Fibroblast of the aortic adventitia (primary cell): ENCODE measurements at places on chromosomes 1 and 21. TPM values are rescaled to one million over a fixed set of nuclear protein-coding genes. Genes with fewer than 3 reads are reported as not detected.

- DNase-seq: no peak
Measured at GRCh38 chr1:69090170-69090569, 477.6 kb upstream of the LRRC7 start.

GRCh38 chr21:38440746-38441145, 57.5 kb downstream of the ERG start:
- peak; percentile 94 for DNase-seq

GRCh38 chr1:201721082-201722049, 107.6 kb upstream of the IPO9 start:
- peak; percentile 66 for DNase-seq

DNA sequence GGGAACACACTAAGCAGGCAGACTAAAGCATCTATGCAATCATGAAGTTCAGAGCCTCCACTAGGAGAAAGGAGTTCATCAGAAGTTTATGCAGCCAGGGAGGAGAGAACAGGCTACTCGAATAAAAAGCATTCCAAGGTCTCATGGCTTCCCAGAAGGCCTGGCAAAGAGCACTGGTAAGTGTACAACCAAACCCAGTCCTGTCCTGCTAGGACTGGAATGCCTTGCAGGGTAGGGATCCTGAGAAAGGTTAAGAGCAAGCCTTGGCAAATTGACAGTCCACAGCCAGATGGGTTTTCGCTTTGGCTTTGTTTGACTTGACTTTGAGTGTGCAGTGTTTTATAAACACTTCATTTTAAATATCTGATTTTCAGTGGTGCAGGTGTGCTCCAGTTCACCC, 133.6 kb upstream of the ATP1B1 start:
- DNase-seq: peak; percentile 7

Gene SDC3
- 26.8 and 47.5 TPM in 2 replicates for total RNA-seq

- peak; percentile 78 for DNase-seq
Measured at GRCh38 chr1:63746129-63746864, 27.5 kb upstream of the ROR1 start.

Gene EPHA8
- not detected in 2 replicates for total RNA-seq

GRCh38 chr1:59967141-59967697, 40.6 kb upstream of the CYP2J2 start:
- peak; percentile 79 for DNase-seq

DNA sequence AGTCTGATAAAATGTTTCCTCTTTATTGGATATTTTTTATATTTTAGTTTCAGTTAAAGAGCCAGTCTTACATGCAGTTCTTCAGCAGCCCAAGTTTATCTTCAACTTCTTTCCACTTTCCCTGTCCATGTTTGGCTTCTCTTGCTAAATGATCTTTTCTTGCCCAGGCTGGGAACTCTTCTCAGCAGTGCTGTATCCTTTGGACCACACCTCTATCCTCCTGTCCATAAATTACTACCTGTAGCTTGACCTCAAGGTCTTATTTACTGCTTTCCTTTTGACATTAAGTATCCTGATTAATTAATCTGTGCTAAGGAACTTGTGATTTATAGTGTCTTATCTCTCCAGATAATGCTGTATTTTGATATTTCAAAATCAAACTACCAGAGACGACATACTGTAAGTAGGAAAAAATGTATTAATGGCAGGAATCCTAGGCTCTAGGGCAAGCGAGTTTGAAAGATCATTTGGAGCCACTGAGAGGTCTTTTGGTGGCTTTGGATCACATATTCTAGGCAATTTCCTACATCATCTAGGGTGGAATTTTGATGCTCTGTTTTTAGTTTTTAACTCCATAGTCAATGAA, 20.5 kb upstream of the PDC start:
- DNase-seq: peak; percentile 86

- DNase-seq: peak; percentile 77
Measured at GRCh38 chr1:46539972-46540371, 11.5 kb downstream of the KNCN start.

DNA sequence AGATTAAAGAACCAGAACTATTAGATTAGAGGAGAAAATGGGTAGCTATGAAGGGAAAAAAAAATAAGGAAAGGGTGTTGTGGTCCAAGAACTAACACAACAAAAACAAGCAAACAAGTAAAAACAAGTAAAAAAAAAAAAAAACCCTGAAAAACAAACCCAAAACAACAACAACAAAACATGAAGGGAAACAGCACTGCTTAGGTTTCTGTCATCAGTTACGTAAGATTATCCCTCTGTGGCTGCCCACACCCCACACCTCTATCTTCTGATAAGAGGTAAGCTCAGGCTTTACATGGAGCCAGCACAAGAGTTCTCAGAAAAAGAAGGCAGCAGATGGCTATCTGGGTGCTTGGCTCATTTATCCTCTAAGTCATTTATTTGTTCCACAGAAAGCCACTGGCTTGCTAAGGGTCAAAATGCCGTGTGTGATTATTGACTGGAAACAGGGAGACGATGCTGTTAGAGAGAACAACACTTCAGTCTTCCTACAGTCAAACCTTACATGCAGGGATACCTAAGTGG, 57.5 kb downstream of the KIAA0319L start:
- DNase-seq: no peak

DNA sequence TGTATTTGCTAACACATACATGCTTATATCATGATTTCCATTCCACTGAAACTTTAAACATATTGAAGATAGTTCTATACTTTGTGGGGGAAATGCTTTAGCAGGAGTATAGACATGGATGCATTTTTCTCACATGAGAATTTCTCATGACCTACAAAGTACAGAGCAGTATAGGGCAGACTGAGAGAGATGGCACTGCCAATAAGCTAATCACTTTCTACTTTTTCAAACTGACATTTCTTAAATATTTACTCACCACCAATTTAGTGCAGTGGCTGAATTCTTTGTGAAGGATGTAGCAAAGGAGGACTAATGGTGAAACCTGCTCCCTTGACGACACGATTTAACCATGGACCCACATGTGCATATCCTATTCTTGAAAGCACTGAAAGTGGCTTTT, 923.5 kb downstream of the ADGRL2 start:
- DNase-seq: no peak

GRCh38 chr1:182309631-182310351, 81.8 kb downstream of the GLUL start:
- DNase-seq: no peak

DNA sequence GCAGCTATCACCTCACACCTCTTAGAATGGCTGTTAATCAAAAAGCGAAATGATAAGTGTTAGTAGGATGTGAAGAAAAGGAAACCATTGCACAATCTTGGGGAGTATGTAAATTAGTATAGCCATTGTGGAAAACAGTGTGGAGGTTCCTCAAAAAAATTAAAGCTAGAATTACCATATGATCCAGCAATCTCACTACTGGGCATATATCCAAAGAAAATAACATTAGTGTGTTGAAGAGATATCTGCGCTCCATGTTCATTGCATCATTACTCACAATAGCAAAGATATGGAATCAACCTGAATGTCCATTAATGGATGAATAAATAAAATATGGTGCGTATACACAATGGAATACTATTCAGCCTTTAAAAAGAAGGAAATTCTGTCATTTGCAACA, 68.9 kb downstream of the SNRPE start:
- DNase-seq: peak; percentile 75

- peak; percentile 1 for DNase-seq
Measured at GRCh38 chr1:230401763-230402294, 24.3 kb downstream of the PGBD5 start.

- DNase-seq: peak; percentile 88
Measured at GRCh38 chr1:8817412-8818324, at the start of gene RERE. Gene RERE (minus strand): TSS chr1:8817640.

DNA sequence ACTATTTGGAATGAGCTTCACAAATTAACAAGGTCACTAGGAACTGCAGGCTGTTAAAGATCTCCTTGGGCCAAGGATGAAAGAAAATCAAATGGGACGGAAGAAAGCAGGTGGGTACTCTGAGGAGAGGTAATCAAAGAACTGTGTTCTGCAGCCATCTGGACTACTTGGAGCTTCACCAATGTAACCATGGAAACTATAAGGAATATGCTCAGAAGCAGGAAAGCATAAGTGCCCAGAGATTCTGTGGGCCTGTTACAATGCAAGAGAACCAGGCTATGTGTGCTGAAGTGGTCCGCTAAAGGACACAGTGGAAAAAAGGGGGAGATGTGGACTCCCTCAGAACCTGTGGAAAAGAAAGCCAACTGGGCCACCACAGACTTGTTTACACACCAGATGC, 238.5 kb downstream of the PTGER3 start:
- no peak for DNase-seq

DNA sequence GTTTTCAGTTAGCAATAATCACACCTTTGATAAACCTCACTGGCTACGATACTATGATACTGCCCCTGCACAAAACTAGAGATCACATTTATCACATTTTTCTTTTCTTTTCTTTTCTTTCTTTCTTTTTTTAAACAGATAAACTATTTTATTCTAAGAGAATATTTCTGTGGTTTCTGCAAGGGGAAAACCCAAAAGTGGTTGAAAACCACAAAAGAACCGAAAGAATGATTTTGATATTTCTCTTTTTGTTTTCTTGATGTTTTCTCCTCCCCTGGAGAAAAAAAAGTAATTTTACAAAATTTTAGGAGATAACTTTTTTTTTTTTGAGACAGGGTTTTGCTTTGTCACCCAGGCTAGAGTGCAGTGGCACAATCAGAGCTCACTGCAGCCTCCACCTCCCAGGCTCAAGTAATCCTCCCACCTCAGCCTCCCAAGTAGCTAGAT, 18.4 kb upstream of the FRRS1 start:
- no peak for DNase-seq

DNA sequence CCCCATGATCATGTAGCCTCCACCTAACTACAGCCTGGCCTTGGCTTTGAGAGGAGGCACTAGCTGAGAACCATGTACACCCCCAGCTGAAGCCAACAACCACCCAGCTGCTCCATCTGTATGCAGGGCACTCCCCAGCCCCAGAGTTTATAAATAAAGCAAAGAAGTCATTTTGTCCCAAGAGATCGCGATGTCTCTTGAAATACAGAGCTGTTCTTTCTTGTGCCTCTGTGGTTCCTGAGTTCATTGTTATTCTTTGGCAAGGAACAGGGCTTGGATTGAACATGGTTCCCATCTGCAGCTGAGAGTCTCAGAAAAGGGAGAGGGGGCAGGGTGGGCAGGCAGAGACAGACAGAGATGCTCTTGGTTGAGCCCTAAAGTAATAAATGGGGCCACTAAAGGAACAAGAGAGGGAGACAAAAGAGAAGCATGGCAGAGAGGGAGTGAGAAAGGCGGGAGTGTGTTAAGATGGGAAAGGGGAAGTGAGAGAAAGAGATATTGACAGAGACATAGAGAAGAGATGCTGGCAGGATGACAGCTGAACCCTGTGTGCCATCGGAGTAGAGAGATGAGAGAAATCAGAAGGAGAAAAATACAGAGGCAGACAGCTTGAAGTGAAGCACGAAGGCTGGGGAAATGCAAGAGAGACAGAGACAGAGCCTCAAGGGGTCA, 63.3 kb downstream of the TNR start:
- DNase-seq: no peak

Gene BATF3
- 4.8 TPM in 1 of 2 replicates, not detected in the other for total RNA-seq

DNA sequence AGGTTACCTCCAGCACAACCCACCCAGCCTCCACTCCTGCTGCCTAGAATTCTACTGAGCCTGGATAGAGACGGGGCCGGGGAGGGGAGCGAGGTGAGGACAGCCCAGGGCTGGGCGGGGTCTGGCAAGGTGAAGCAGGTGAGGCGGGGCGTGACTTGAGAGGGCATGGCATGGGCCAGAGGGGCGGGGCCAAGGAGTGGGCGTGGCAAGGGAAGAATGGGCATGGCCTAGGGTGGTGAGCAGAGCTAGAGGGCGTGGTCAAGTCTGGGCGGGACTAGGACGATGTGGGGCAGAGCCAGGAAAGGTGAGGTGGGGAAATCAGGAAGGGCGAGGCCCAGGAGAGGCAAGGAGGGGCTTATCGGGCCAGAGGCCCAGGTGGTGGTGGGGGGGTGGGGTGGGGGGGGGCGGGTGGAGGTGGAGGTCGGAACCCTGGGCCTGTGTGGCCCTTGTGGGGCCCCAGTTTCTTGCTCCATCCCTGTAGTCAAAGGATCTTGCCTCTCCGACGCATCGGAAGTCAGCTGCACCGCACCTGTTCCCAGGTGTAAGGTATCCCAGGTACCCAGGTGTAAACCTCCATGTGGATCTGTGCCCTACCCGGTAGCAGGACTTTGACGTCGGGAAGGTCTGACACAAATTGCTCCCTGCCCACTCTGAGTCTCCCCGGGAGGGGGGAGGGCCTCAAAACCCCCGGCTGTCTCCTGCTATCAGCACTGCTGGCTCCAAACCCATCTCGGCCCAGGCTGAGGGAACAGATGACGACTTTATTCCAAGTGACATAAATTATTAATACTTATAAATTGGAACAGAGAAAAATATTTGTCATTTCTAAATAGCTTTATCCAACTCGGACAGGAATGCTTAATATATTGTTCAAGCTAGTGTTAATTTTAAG, 32.9 kb upstream of the UTS2 start:
- no peak for DNase-seq

- DNase-seq: no peak
Measured at GRCh38 chr21:38850277-38850951, 44.7 kb downstream of the ETS2 start.

DNA sequence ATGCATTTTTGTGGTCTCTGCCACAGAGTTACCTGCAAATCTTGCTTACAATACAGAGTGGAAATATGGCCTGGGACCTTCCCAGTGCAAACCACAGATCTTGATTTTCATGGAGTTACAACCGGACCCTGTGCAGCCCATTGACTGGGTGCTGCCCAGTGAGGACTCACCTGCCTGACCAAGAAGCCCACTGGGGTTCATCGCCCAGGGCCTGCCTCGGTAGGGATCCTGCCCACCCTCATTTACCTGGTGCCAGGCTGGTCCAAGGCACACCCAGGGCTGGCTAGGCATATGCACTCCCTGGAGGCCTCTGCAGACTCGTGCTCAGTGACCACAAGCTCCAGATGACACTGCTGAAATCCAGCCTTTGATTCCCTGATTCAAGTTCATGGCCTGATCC, 572.7 kb downstream of the NPHP4 start:
- DNase-seq: no peak

Gene PRR9
- not detected in 2 replicates for total RNA-seq

DNA sequence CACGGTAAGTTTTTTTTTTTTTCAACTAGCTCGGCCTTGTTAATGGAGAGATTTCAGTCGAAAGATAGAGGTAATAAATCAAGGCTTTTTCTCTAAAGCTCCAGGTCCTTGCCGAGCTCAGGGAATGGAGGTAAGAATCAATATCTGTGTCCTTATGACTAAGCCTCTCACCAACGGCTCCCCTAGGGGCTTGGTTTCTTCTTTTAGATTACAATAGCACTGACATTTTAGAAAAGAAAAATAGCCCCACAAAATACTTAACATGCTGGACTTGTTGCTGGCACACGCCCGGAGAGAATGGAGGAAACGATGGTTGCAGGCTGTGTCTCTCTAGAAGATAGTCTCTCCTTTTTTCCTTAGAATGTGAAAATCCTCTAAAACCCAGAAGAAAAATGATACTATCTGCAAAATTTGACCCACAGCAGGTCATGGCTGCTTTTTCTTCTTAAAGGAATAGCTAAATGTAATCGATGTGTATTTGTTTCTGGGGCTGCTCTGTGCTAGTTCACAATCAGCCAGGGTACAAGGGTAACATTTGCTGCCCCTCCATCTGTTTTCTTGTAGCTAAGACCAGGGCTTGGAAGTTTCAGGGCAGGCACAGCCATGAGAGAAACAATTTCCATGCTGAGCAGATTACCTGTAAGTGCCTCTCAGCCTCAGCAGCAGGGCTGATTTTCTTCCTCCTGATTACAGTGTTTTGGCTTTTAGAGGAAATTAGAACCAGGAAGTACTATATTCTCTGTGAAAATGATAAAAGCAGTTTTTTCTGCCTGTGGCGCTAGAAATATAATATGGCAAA, 86.2 kb upstream of the GNG12 start:
- no peak for DNase-seq

Gene FLG2
- not detected in 2 replicates for total RNA-seq

GRCh38 chr1:84436876-84437655, 38.8 kb downstream of the DNASE2B start:
- DNase-seq: no peak
